ENCODE measurements at places on chromosomes 16 and 17. TPM values are rescaled to one million over a fixed set of nuclear protein-coding genes. Genes with fewer than 3 reads are reported as not detected.
A peak's percentile ranks its signal among the peaks of the same experiment; 100 is the strongest.

DNA sequence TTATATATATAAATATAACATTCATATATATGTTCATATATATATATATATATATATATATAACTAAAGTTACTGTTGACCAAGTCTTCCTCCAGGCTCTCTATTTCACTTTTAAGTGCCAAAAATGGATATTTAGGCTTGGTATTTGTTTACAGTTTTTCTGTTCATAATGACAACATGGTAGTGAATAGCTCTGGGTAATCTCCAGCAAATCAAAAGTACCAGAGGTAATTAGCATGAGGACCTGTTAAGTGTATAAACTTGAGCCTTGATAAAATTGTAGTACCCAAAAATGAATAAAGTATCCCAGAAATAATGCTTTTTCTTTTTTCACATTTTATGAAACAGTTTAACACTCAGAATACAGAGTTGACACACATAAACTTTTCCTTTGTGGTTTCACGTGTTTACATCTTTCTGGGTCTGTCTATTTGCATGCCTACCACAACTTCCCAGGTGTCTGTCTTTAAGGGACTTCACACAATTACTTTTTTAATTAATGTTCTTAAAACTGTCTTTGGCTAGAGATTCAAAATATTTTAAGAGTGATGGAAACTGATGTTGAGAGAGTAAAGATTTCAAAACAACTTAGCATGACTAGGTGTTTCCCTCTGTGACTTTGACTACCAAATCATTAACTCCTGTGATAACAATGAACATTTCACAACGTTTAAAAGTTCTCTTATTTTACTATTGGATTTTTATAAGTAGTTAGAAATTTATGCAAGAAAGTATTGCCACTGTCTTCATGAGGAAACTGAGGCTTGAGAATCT is 47.9 kb downstream of the RABEP1 start:
- DNase-seq: no peak

DNA sequence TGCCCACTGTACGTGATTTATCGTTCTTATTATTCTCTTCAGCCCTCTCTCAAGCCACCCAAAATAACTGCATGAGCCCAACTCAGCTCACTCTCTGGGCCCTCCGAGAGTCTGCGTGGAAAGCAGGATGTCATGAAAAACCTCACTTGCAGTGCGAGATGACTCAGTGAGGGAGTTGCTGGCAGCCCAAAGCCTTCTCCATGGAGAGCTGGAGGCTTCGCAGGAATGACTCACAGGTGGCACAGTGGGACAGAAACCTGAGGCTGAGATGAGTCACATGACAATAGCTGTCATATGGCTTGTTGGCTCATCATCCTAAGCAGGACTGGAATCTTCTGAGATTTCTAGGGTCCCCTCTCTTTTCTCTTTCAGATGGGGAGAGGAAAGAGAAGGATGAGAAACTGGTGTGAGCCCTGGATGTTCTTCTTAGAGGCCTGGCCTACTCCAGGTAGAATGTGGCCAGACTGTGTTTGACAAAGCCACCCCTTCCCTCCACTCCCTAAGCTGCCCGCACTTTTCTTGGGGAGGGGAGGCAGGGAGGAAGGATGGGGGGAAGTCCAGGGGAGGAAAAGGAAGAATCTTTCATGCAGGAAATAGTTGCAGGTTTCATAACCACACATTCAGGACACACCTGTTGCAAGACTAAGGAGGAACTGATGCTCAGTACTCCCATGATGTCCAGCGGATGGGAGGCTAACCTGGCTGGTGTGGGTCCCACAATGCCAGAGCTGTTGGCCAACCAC is 160.6 kb upstream of the RPL38 start:
- no peak for DNase-seq

DNA sequence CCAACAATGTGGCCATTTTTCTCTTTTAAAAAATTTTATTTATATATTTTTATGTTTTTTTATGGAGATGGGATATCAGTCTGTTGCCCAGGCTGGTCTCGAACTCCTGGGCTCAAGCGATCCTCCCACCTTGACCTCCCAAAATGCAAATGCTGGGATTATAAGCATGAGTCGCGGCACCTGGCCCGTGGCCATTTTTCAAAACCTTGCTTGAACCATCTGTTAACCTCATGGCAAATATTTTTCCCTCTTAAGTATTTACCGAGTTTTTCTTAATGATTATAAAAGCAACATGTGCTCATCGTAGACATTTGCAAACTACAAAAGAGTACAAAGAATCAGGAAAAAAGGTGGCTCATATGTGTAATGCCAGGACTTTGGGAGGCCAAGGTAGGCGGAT is 127.6 kb downstream of the ABCC6 start:
- DNase-seq: no peak

DNA sequence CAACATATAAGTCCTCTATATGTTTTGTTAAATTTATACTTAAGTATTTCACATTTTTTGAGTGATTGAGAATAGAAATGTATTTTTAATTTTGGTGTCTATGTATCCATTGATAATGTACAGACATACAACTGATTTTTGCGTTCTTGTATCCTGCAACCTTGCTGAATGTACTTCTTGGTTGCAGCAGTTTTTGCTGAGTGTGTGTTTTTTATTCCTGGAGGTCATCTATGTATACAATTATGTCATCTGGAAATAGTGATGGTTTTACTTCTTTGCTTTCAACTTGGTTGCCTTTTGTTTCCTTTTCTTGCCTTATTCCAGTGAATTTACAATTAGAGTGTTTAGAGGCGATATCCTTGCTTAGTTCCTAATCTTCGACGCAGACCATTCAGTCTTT is 67.5 kb upstream of the NETO2 start:
- DNase-seq: no peak

DNA sequence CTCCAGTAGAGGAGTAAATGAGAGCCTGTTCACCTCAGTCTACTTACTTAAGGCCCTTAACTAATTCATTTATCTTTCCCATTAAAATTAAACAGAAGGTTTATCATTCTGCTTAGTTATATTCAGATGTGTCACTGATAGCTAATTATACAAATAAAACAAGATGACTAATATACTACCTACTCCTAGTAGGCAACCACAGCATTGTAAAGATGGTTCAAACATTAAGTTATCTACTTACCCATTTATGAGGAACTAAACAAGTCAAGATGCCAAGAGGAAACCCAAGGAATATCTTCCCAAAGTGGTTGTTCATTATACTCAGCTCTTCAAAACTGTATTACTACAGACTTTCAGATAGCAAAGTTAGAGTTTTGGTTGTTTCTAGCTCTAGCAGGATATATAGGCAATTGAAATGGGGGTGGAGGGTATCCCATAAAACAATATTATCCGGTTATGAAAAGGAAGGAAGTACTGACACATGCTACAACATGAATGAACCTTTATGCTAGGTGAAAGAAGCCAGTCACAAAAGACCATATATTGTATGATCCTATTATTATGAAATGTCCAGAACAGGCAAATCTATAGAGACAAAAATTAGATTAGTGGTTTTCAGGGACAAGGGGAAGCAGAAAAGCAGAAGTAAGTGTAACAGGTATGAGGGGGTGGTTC is 56.5 kb downstream of the SPAG9 start:
- DNase-seq: no peak

DNA sequence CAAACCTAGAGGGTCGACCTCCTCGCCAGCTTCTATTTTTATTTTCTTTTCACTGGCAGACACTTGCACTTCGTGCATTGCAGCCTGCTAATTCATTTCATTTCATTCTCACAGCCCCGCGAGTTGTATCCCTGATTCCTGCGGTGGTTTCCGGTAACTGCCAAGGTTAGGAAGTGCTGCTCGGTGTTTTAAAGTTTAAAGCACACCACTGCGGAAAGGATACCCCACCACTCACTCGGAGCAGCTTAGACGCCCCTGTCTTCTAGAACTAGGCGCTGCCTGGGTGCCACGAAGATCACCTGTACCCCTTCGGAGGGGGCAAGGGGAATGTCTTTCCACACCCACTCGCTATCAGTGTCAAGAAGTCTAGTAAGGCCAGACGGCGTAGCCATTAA is 509 bp downstream of the CNEP1R1 start:
- no peak for DNase-seq

GRCh38 chr17:48338720-48339119 is 91.3 kb downstream of the SKAP1 start:
- no peak for DNase-seq

GRCh38 chr16:11152677-11153331 is 103.2 kb downstream of the SOCS1 start:
- no peak for DNase-seq

- DNase-seq: peak; percentile 31
Observed at GRCh38 chr17:41352597-41353366, 2.2 kb upstream of the KRT33A start.

GRCh38 chr17:180381-181244 is 837 bp downstream of the DOC2B start:
- DNase-seq: peak; percentile 32

- DNase-seq: no peak
Observed at GRCh38 chr17:80437532-80437931, 22.6 kb downstream of the ENDOV start.

DNA sequence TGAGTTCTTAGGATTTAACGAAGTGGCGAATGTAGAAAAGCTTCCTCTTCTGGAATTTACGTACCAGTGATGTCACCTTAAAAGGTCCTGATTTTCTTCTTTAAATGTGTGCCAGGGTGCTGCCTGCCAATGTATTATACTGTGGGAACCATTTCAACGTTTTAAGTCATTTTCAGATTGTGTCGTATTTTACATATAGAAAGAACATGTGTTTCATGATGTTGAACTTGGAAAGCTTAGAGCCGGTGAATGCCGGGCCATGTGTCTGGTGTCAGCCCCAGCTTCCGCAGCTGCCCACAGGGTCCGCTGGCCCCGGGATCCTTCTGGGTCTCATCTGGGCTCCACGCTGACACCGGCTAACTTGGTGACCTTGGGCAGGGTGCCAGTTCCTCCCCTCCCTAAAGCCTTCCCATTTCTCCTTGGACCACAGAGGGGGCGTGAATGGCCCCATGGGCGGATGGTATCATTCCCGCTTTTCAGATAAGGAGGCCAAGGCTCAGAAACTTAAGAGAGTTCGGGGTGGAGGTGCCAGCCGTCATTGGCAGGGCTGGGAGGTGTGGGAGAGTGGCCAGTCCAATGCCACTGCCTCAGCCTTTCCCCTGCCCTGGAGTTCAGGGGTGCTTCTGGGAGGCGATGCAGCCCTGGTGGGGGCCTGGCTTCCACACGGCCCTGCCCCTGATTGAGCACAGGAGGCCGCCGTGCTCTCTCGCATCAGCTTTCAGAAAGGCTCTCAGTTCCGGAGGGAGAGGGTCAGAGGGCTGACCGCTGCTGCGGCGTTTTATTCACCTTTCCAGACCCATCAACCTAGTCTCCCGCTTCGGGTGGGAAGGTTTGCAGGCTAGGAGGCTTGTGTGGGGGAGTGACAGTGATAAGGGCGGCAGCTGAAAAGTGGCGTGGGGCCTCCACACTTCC is 68.8 kb upstream of the CIBAR2 start:
- no peak for DNase-seq

DNA sequence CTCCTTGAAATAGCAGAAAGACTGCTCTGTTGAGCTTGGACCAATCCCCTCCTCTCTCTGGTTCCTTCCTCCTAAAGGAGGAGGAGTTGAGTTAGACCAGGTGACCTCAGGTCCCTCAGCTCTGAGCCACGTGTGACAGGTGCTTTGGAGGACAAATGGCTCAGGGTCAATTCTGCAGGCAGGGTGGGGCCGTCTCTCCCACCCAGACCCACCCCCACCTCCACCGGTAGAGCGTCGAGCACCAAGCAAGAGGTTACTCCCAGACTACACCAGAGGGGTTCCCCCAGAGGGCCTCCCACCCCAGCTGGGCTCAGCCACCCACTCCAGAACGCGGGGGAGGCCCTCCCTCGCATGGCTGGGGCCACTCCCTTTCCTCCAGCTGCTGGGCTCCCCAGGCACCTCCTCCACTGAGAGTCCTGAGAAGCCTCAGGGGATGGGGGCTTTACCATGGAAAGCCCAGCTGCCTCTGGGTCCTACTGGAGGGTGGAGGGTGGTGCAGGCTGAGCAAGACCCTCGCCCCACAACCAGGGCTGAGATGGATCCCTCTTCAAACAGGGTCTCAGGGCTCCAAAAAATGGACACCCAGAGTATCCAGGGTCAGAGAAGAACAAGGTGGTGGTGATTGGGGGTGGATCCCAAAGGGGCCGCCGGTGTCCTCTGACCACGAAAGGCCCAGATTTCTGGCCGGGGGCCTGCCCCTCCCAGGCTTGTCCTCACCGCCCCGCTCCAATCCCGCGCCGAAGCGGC is 7.6 kb downstream of the MYO1C start:
- DNase-seq: peak; percentile 85

DNA sequence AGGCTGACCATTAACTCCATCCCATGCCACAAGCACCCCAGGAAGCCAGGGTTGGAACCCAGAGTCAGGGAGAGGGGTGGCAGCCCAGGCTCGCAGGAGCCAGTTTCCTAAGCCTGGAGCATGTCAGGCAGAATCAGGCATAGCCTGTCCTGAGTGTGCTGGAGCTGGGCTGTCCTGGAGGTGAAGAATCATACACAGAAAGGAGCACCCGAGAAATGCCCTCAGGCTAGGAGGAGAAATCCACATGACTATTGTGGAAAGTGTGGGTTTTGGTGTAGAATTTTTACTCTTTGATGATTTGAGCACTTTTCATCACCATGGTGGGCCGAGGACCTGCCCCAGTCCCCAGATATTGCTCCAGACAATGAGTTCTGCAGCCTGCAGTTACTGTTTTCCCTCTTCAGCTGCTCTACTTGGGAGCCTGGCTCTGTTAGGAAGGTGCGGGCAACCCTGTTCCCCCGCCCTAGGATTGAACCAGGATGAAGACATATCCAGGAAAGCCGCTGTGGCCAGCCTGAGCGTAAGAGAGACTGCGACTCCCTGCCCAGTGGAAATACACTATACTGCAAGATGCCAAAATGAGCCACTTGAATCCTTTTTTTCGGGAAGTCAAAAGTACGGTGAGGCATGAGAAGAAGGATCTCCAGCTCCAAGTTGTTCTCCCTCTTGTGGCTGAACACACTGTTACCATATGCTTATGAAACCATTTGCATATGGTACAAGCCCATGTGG is 29.0 kb upstream of the HEATR6 start:
- DNase-seq: no peak

- DNase-seq: no peak
Observed at GRCh38 chr16:48503779-48504178, 106.2 kb downstream of the N4BP1 start.

- no peak for DNase-seq
Observed at GRCh38 chr16:11470676-11471415, 115.9 kb downstream of the LITAF start.

- DNase-seq: no peak
Observed at GRCh38 chr17:77325577-77326075, 184.9 kb downstream of the SEC14L1 start.

- DNase-seq: peak; percentile 32
Observed at GRCh38 chr17:47735536-47736011, 2.5 kb downstream of the TBX21 start.

The NLGN2 gene
- total RNA-seq: 12.6 TPM

The RTN4RL1 gene
- total RNA-seq: 0.54 TPM

The CHST4 gene
- total RNA-seq: not detected

The CACNG3 gene
- total RNA-seq: not detected

The SLC52A1 gene
- total RNA-seq: not detected

The CHRNE gene
- total RNA-seq: not detected

The ABCC11 gene
- 0.21 TPM for total RNA-seq

The ZFP3 gene
- 3.7 TPM for total RNA-seq

The PPY gene
- not detected for total RNA-seq

The SSTR5 gene
- 0.23 TPM for total RNA-seq

The KRTAP3-1 gene
- 7.9 TPM for total RNA-seq

The GPR179 gene
- total RNA-seq: 0.05 TPM

The UNC45B gene
- total RNA-seq: not detected

The P2RX1 gene
- total RNA-seq: 0.23 TPM

Measured in Caco-2 (cell line).